ENCODE measurements at places on chromosomes 4 and X.

- DNase-seq, result no peak
These were observed 67.6 kb downstream of the CLDN34 start for GRCh38 chrX:10034740-10035260.

- no peak for DNase-seq
These were observed 62.3 kb upstream of the PGRMC2 start for GRCh38 chr4:128349921-128350320.

DNA sequence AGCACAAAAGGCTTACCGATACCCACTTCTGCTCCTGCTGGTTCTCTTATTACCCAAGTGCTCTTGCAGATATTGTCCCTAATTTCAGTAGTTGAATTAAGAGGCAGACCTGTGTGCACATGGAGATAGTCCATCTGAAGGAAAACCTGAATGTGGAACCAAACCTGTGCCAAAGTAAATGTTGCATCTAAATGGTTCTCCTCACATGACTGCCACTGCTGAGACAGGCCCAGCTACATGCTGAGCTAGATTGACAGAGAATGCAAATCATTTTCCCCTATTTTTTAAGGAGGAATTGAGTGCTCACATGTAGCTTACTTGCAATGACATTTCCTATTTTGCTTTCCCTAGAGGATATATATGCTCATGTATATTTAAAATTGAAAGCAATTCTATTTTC, 609.1 kb upstream of the TECRL start:
- no peak for DNase-seq

GRCh38 chrX:104721854-104722253, 155.9 kb downstream of the IL1RAPL2 start:
- DNase-seq, result no peak

DNA sequence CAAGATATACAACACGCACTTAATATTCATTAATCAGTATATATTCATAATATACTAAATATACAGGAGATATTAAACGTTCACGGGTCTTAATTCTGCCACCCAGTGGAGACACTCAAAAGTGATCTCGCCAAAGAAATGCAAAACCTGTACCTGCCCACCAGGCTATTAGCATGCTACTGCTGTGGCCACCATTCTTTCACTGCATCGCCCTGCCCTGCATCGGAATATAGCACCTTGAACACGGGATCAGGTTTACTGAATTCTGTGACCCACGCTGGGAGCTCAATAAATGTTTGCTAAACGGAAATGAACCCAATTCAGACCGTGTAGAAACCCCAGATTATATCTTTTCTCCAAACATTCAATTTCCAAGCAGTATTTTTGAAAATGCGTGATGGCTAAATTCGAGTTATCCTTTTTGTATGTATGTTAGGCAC, 840 bp upstream of the CLCN3 start:
- DNase-seq, result no peak

GRCh38 chrX:39836802-39837420, 260.8 kb downstream of the BCOR start:
- no peak for DNase-seq

- no peak for DNase-seq
These were observed 18.5 kb downstream of the ZCCHC18 start for GRCh38 chrX:104130808-104131207.

DNA sequence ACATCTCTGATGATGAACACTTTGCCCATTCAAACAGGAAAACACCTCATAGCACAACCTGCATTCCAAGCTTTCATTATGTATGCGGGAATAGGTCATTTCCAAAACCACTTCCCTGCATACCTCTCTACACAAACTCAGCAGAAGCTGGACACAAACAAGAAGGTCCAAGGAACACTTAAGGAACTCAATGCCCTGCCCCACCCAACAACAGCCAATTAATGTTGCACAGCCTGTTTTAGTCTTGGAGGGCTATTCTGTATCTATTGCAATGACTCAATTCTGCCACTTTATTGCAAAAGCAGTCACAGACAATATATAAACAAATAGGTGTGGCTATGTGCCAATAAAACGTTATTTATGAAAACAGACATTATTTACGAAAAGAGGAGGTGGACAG, 16.7 kb downstream of the OPHN1 start:
- no peak for DNase-seq

DNA sequence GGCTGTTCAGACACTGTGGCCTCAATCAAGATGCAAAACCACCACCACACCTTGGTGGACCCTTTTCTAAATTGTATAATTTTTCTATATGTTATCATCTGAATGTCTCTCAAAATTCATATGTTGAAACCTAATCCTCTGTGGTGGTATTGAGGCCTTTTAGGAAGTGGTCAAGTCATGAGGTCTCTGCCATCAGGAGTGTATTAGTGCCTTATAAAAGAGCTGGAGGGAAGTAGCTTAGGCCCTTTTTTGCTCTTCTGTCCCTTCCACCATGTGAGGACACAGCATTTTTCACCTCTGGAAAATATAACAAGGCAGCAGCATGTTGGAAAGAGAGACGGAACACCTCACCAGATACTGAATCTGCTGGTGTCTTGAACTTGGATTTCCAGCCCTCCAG, 30.5 kb upstream of the DKK2 start:
- DNase-seq, result no peak

GRCh38 chr4:127421437-127421836, 211.3 kb upstream of the INTU start:
- no peak for DNase-seq

DNA sequence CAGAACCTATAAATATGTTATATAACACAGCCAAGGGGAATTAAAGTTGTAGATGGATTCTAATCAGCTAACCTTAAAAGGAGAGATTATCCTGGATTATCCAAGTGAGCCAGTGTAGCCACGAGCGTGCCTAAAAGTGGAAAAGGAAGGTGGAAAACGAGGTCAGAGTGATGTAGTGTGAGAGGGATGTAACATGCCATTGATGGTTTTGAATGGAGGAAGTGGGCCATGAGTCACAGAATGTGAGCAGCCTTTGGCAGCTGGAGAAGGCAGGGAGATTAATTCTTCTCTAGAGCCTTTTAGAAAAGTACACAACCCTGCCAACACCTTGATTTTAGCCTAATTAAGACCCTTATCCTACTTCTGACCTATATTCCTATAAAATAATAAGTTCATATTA, 149.1 kb downstream of the SLC39A8 start:
- no peak for DNase-seq

DNA sequence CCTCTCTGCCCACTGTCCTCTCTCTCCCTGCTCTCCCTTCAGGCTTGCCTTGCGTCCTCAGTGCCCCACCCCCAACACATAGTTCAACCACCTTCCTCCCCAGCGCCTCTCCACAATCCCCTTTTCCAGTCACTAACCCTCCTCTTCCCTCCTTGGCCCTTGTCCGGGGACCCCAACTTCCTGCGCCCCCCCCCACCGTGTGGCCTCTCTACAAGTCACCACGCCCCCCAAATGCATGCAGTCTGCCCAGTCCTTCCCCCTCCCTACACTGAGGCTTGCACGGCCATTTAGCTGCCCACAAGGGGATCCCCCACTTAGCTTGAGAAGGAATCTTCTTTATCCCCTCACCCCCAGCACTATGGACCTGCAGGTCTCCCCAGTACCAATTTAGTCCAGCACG, 569 bp downstream of the CXCR3 start:
- no peak for DNase-seq

GRCh38 chr4:142728233-142728632, 117.9 kb downstream of the INPP4B start:
- no peak for DNase-seq

- DNase-seq, result no peak
These were observed 17.0 kb upstream of the HPF1 start for GRCh38 chr4:169774466-169775445.

GRCh38 chrX:13646154-13646549, 6.8 kb upstream of the TCEANC start:
- DNase-seq, result no peak

GRCh38 chr4:86791126-86791525, 58.1 kb downstream of the SLC10A6 start:
- DNase-seq, result no peak

- no peak for DNase-seq
These were observed 18.3 kb downstream of the QDPR start for GRCh38 chr4:17493619-17494018.

- no peak for DNase-seq
These were observed 61.3 kb upstream of the SCOC start for GRCh38 chr4:140312100-140312499.

- no peak for DNase-seq
These were observed 8.6 kb upstream of the HS6ST2 start for GRCh38 chrX:132967049-132967448.

- DNase-seq, result no peak
These were observed 88.0 kb downstream of the PRRG1 start for GRCh38 chrX:37437160-37437559.

DNA sequence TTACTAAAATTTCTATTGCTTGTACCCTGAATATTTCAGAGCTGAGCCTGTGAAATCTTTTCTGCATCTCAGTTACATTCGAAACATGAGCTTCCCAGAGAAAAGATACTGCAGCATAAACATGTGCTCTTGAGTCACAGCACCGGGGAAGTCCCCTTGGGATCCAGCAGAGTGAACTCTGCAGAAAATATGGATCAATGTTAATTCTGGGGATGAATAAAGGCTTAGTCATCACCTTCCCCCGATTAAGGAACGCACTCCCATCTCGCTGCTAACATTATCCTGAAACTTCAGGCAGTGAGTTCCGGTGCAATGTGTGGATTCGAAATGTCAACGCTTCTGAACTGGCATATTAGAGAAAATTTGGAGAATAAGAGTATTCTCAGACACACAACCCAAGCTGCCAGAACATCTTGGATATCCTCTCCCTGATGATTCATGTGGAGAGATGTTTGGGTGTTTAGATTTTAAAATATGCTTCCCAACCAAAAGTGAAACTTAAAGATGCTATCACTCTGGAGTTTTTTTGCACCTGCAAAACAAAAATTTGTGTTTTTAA, 90.8 kb downstream of the IRF2 start:
- peak; percentile 77 for DNase-seq

DNA sequence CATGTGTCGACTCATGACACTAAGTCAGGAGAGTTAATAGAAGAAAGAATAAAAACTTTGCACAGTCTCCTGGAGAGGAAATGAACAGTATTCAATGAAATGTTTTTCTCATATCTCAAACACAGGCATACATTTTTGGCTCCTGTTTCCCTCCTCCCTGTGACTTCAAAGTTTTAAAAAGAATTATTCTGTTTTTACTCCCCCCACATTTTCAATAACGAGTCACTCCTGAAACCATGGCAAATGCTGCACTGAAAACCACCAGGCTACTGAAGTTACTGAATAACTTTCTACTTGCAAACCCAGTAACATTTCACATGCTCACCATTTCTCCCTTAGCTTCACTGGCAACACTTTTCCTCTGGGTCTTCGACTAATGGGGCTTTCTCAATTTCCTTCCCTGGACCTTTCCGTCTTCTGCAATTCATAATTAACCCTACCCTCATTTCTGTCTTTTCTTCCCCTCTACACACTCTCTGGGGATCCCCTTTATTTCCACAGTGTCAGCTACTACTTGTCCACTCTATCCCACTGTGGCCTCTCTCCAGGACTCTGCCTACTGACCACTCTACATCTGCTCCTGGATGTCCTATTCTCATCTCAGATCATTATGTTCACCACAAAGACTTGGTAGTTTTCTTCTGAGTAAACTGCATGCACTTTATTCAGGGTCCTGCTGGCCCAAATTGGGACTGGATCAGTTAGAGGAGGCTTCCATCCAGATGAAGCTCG, 225.8 kb upstream of the ETNPPL start:
- DNase-seq, result no peak

DNA sequence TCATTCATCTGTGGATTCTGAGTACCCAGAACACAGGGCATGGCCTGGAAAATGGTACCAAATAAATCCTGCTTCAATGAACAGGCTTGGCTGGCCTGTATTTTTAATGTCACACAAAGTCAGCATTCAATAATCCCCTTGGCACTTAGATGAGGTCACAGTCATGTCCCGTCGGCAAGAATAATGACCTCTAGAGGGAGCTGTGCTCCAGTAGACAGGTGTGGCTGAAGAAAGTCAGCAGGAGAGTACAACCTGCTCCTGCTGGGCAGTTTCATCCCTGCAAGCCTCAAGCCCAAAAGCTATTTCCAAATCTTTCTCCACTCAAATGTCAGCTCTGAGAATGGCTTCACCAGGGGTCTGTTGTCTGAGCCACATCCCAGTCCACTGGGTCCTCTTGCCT, 404.0 kb upstream of the F9 start:
- DNase-seq, result no peak

DNA sequence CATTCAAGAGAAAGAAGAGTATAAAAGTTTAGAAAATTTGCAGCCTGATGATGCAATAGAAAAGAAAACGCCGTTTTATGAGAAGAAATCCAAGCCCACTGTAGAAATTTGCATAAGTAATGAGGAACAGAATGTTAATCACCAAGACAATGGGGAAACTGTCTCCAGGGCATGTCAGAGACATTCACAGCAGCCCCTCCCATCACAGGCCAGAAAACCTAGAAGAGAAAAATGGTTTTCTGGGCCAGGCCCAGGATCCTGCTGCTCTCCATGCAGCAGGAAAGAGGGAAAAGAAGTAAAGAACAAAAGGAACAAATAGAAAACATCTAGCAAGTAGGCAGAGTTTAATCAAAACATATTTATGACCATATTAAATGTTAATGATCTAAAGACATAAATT, 119.0 kb downstream of the ANKRD50 start:
- DNase-seq, result no peak

- peak; percentile 30 for DNase-seq
These were observed 53.2 kb upstream of the ABCG2 start for GRCh38 chr4:88211473-88212252.

GRCh38 chrX:129790146-129790545, 10.4 kb downstream of the SASH3 start:
- no peak for DNase-seq

- DNase-seq, result no peak
These were observed 54.7 kb upstream of the MYOZ2 start for GRCh38 chr4:119080721-119081541.

- DNase-seq, result peak; percentile 25
These were observed 19.0 kb downstream of the HADH start for GRCh38 chr4:108008721-108009120.

- DNase-seq, result no peak
These were observed 256.2 kb upstream of the GPR101 start for GRCh38 chrX:137290011-137290410.

GRCh38 chrX:39795605-39796004, 302.2 kb downstream of the BCOR start:
- DNase-seq, result no peak

GRCh38 chr4:177367336-177367735, 57.7 kb downstream of the NEIL3 start:
- DNase-seq, result no peak

Data from Panc1 (cell line).